Activated CD4-positive, alpha-beta memory T cell treated with anti-CD3 and anti-CD28 coated beads, Interleukin-2, amount 10 ng/mL, durations not matched to agents 7 days and 5 days (primary cell): ENCODE measurements at places on chromosomes 3 and 15. TPM values are rescaled to one million over a fixed set of nuclear protein-coding genes. Genes with fewer than 3 reads are reported as not detected.

GRCh38 chr3:42731476-42732195, 29.0 kb upstream of the HHATL start:
- H3K4me3 ChIP-seq = no peak overlapping the region
- no peaks in the 10 kb centered on the region for H3K4me1 ChIP-seq
- no peak overlapping the region for H3K27ac ChIP-seq

- DNase-seq = no peak
- no peak overlapping the region for H3K27ac ChIP-seq
- no peak overlapping the region for H3K4me3 ChIP-seq
- peaks cover 4% of the 10 kb centered on the region for H3K4me1 ChIP-seq
- no peaks in the 10 kb centered on the region for H3K27me3 ChIP-seq
- H3K36me3 ChIP-seq = no peaks in the 10 kb centered on the region
Observed at GRCh38 chr3:60336061-60336460, 915.2 kb downstream of the FHIT start.

DNA sequence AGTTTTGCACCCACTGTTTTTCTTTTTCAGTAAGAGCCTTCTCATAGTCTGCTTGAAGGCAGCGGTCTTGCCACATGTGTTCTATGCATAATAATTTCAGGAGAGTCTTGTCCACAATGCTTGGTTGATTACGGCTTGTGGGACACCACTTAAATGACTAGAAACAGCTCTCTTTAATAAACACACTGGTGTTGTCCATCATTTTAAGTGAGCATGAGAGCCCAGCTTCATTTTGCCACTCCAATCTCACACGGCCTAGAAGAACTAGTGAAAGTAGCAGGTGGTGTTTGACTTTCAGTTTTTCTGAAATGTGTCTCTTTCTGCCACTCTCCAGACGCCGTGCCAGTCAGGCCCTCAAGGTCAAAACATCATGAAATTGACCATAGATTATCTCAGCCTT, 292.1 kb downstream of the LPP start:
- peaks cover 35% of the 10 kb centered on the region for H3K36me3 ChIP-seq
- H3K4me1 ChIP-seq = peaks cover 25% of the 10 kb centered on the region
- H3K27me3 ChIP-seq = no peaks in the 10 kb centered on the region

DAZL gene
- not detected for total RNA-seq

CLDND1 gene
- total RNA-seq = 683 TPM
